ENCODE measurements at places on chromosomes 12 and 14. TPM values are rescaled to one million over a fixed set of nuclear protein-coding genes. Genes with fewer than 3 reads are reported as not detected.

The NPFF gene
- total RNA-seq = 3.0 TPM

The CINP gene
- total RNA-seq = 31.5 TPM

The AKAP6 gene
- total RNA-seq = 126 TPM

The KCNC2 gene
- total RNA-seq = 3.2 TPM

The OAS2 gene
- total RNA-seq = 4.9 TPM

The MUCL1 gene
- total RNA-seq = not detected

The DIO3 gene
- total RNA-seq = 1.3 TPM

The ADCY6 gene
- total RNA-seq = 39.9 TPM

Measured in spinal cord (tissue), 10 donors.